ENCODE measurements at places on chromosomes 4 and X.

DNA sequence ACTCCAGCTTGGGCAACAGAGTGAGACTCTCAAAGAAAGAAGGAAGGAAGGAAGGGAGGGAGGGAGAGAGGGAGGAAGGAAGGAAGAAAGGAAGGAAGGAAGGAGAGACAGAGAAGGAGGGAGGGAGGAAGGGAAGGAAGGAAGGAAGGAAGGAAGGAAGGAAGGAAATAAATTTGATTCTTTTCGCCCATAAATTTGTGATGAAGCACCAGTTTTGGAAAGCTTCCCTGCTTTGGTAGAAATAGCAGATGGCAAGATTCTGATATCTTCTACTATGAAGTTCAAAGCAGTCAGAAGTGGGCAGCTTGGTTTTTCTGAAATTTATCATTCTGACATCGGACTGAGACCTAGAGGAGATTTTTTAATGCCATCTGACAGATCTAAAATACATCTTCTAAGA lies 11.7 kb upstream of the GYG2 start:
- H3K27me3 ChIP-seq = no peaks in the 10 kb centered on the region
- H3K27ac ChIP-seq = no peak overlapping the region
- H3K36me3 ChIP-seq = no peaks in the 10 kb centered on the region
- DNase-seq = no peak

- H3K27me3 ChIP-seq = no peaks in the 10 kb centered on the region
- H3K4me3 ChIP-seq = no peak overlapping the region
- DNase-seq = no peak
- H3K27ac ChIP-seq = no peak overlapping the region
Observed at GRCh38 chr4:149723065-149723464, 92.6 kb downstream of the IQCM start.

DNA sequence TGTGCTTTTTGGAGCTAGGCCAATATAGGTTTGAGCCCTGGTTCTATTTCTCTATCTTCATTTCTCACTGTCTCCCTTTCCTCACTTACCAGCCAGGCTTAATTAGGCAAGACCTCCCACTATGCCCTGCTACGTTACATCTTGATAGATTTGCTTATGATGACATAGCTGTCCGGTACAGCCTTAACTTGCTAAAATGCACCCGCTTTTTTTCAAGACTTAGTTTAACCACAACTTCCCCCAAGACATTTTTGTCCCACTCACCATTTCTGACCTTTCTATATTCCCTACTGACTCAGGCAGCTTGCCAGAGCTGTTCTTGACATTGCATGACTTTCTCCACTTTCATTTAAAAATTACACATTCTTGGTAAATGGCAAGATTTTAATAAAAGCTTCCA lies 152.6 kb downstream of the MID1 start:
- no peak overlapping the region for H3K27ac ChIP-seq
- H3K36me3 ChIP-seq = no peaks in the 10 kb centered on the region
- no peak for DNase-seq
- H3K4me1 ChIP-seq = no peaks in the 10 kb centered on the region
- H3K27me3 ChIP-seq = no peaks in the 10 kb centered on the region

- no peaks in the 10 kb centered on the region for H3K36me3 ChIP-seq
- no peaks in the 10 kb centered on the region for H3K4me1 ChIP-seq
- H3K4me3 ChIP-seq = no peak overlapping the region
- H3K27ac ChIP-seq = no peak overlapping the region
- no peaks in the 10 kb centered on the region for H3K27me3 ChIP-seq
Observed at GRCh38 chrX:118723376-118723775, 4.0 kb upstream of the IL13RA1 start.

- no peaks in the 10 kb centered on the region for H3K36me3 ChIP-seq
- H3K27ac ChIP-seq = no peak overlapping the region
- H3K4me3 ChIP-seq = no peak overlapping the region
- no peak for DNase-seq
Observed at GRCh38 chr4:121786221-121786620, 14.9 kb upstream of the EXOSC9 start.

DNA sequence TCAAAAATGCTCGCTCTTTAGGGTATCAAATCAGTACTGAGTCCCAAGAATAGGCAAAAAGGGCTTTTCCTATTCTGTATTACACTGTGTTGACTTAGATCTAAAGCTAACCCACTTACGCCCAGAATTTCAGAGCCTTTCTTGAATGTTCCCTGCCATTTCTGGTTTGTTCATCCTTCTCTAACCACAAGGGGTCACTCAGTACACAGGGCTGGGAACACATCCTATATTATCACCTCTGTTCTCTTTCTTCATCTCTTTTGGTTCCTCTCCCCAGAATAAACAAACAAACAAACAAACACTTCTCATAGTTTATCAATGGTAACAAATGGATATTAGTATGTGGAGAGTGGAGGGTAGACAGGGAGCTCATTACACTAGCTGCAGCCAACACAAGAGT lies 25.5 kb upstream of the MORC4 start:
- peaks cover 2% of the 10 kb centered on the region for H3K27me3 ChIP-seq
- no peak overlapping the region for H3K27ac ChIP-seq
- DNase-seq = no peak
- H3K4me1 ChIP-seq = no peaks in the 10 kb centered on the region

DNA sequence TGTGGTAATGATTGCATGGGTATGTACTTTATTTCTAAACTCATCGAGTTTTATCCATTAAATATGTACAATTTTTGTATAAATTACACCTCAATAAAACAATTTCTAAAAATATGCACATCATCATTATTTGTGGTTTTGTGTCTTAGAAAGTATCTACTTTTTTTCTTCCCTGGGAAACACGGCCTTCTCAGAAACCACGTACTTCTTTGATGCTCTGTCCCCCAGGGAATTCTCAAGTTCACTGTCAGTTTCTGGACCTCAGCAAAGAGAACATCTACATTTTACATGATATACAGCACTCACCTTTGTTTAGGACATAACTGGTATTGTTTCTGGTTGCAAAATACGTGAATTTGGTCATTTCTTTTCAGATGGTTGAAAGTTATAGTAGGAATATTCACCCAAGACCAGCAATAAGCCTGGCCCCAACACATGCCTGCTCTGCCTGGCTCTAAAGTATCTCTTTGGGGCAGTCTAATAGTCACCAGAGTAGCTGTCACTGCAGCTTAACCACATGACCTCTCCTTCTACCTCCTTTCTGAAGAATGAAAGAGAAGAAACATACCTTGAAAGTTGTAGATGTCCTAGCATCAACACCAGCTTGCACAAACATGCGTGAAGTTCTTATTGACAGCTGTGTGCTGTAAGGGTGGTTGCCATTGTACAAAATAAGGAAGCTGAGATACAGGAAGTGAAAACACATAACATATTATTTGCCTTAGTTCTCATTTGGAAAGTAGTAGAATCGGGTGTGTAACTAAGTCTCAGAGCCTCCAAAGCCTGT lies 48.4 kb upstream of the SPANXN4 start:
- H3K27me3 ChIP-seq = no peaks in the 10 kb centered on the region
- no peak overlapping the region for H3K27ac ChIP-seq
- H3K4me1 ChIP-seq = no peaks in the 10 kb centered on the region
- no peak for DNase-seq

DNA sequence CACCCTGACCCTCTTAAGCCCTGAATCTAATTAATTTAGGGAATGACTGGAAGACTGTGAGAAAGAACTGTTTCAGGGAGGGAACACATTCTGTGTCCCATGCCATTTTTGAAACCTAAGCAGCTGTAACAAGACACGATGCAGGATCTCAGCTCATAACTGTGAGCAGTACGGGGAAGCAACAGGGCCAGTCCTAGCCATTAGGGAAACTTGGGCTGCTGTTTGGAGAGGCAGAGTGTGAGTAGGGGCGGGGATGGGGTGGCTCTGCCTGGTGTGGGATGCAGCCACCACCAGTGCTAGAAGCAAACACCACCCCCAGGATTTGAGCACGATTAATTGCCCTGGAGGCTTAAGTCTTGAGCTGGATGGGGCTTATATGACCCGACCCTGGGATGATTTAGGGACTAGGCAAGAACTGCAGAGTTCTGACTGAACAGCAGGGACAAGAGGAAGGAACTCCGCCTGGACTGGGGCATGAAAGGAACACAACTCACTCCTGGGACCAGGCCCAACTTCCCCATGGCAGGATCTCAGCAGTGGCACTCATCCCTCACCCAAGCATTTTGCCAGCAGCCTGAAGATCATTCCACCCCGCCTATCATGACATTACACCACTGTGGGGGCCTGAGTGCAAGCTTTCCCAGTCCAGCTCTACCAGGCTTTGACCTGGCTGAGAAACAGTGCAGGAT lies 43.1 kb downstream of the ATRX start:
- H3K27me3 ChIP-seq = no peaks in the 10 kb centered on the region
- H3K4me3 ChIP-seq = no peak overlapping the region
- H3K4me1 ChIP-seq = peaks cover 21% of the 10 kb centered on the region
- peak overlapping the region; percentile 7 for H3K27ac ChIP-seq
- DNase-seq = peak; percentile 44
- H3K36me3 ChIP-seq = no peaks in the 10 kb centered on the region

GRCh38 chr4:97139791-97140190 lies 1003.5 kb downstream of the STPG2 start:
- no peaks in the 10 kb centered on the region for H3K4me1 ChIP-seq
- H3K4me3 ChIP-seq = no peak overlapping the region
- H3K27ac ChIP-seq = no peak overlapping the region
- DNase-seq = no peak
- no peaks in the 10 kb centered on the region for H3K27me3 ChIP-seq
- no peaks in the 10 kb centered on the region for H3K36me3 ChIP-seq

GRCh38 chrX:123184219-123184865 lies at the start of gene GRIA3:
GRIA3 (plus strand) TSS chrX:123184278; CDS start chrX:123184536, 258 bp downstream.
- H3K4me1 ChIP-seq = no peaks in the 10 kb centered on the region
- H3K36me3 ChIP-seq = no peaks in the 10 kb centered on the region
- peak within 1 kb of the TSS; percentile 40 for H3K4me3 ChIP-seq
- H3K27me3 ChIP-seq = peaks cover 10% of the 10 kb centered on the region
- DNase-seq = no peak
- no peak within 1 kb of the TSS for H3K27ac ChIP-seq

DNA sequence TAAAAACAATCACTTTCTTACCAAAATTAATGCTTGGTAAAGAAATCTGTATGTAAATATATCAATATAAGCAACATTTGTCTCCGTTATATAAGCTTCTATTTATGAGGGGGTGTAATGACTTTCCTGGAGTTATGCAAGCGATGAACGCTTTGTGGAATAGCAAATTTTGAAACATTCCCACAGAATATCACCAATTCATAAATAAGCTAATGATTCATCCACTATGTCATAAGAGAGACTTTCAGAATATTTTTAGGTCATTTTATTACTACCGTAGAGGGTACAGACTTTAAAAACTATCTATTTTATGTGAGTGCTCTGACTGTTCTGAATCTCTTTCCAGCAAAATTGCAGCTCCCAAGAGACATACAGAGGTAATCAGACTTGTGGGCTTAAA lies 179.5 kb upstream of the FTHL17 start:
- no peak for DNase-seq
- H3K4me1 ChIP-seq = no peaks in the 10 kb centered on the region
- no peaks in the 10 kb centered on the region for H3K27me3 ChIP-seq
- H3K36me3 ChIP-seq = no peaks in the 10 kb centered on the region
- H3K27ac ChIP-seq = no peak overlapping the region

GRCh38 chrX:73785493-73785892 lies 222.5 kb downstream of the CHIC1 start:
- no peaks in the 10 kb centered on the region for H3K4me1 ChIP-seq
- DNase-seq = no peak
- H3K36me3 ChIP-seq = no peaks in the 10 kb centered on the region
- H3K27me3 ChIP-seq = no peaks in the 10 kb centered on the region
- no peak overlapping the region for H3K27ac ChIP-seq
- no peak overlapping the region for H3K4me3 ChIP-seq

DNA sequence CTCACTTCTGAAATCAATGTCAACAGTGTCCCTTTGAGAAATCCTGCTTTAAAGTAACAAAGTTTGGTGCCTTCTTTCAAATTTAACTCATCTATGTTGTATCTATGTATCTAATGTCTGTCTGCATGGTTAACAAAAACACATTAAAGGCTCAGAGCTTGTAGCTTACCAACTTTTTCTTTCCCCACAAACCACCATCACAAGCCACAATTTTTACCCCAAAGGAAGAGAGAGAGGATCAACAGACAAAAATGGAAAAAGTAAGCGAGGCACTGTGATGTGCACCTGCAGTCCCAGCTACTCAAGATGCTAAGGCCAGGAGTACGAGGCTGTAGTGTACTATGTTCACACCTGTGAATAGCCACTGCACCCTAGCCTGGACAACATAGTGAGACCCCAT lies 17.2 kb downstream of the ATRX start:
- no peaks in the 10 kb centered on the region for H3K27me3 ChIP-seq
- H3K36me3 ChIP-seq = no peaks in the 10 kb centered on the region
- no peak overlapping the region for H3K4me3 ChIP-seq
- no peak overlapping the region for H3K27ac ChIP-seq

- DNase-seq = no peak
- no peak overlapping the region for H3K4me3 ChIP-seq
- H3K27me3 ChIP-seq = no peaks in the 10 kb centered on the region
- H3K4me1 ChIP-seq = no peaks in the 10 kb centered on the region
- no peak overlapping the region for H3K27ac ChIP-seq
- H3K36me3 ChIP-seq = no peaks in the 10 kb centered on the region
Observed at GRCh38 chr4:86834901-86835300, 14.3 kb downstream of the SLC10A6 start.

DNA sequence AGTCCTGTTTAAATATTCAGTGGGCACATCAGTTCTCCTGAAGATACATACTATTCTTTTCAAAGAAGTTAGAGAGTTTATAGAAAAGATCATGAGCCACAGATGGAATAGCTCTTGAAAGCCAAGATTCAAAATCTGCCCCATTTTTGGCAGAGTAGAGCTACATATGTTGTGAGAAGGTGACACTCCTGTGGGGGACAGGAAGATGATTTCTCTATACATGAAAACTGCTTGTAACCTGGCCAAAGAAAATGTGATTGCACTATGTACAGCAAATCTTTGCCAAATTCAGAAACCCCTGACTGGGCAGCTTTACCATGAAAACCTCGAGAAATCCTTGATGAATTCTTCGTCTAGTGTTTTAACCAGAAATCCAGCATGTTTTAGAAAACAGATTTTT lies 44.9 kb downstream of the GPM6A start:
- no peaks in the 10 kb centered on the region for H3K4me1 ChIP-seq
- H3K27ac ChIP-seq = no peak overlapping the region
- no peaks in the 10 kb centered on the region for H3K36me3 ChIP-seq
- no peaks in the 10 kb centered on the region for H3K27me3 ChIP-seq
- no peak for DNase-seq

DNA sequence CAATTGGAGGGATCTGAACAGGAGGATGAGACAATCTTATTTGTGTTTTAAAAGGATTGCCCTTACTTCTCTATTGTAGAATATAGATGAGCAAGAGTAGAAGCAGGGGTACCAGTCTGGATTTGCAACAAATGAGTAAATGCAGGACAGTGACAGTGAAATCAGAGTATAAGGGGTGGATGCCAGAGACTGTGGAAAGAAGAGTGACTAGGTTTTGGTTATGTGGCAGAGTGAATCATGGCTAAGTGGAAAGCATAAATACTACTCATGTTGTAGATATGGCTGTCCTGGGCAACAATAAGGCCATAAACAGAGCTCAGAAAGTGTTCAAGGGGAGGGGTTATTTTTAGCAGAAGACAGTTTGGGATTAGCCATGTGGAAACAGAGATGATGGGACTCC lies 6.0 kb upstream of the VSIG4 start:
- no peak for DNase-seq
- H3K4me3 ChIP-seq = no peak overlapping the region
- H3K4me1 ChIP-seq = no peaks in the 10 kb centered on the region
- H3K27me3 ChIP-seq = no peaks in the 10 kb centered on the region
- no peaks in the 10 kb centered on the region for H3K36me3 ChIP-seq

All from gastrocnemius medialis (tissue), 4 donors.